ENCODE measurements at places on chromosomes 5 and 9.

GRCh38 chr5:154701181-154701580 is 54.0 kb upstream of the LARP1 start:
- no peak for DNase-seq

GRCh38 chr9:133682818-133683585 is 46.8 kb downstream of the DBH start:
- no peak for DNase-seq

GRCh38 chr5:10246761-10247160 is 2.9 kb downstream of the ATPSCKMT start:
- DNase-seq = no peak

- no peak for DNase-seq
These were observed 29.0 kb downstream of the AUH start for GRCh38 chr9:91332546-91333231.

- DNase-seq = no peak
These were observed 236.1 kb downstream of the MARCHF11 start for GRCh38 chr5:15943487-15943886.
